Mucosa of gallbladder (tissue), 1 donor: ENCODE measurements at places on chromosomes 6 and 20.

GRCh38 chr6:98836962-98837944, 2.9 kb downstream of the POU3F2 start:
- DNase-seq: no peak

DNA sequence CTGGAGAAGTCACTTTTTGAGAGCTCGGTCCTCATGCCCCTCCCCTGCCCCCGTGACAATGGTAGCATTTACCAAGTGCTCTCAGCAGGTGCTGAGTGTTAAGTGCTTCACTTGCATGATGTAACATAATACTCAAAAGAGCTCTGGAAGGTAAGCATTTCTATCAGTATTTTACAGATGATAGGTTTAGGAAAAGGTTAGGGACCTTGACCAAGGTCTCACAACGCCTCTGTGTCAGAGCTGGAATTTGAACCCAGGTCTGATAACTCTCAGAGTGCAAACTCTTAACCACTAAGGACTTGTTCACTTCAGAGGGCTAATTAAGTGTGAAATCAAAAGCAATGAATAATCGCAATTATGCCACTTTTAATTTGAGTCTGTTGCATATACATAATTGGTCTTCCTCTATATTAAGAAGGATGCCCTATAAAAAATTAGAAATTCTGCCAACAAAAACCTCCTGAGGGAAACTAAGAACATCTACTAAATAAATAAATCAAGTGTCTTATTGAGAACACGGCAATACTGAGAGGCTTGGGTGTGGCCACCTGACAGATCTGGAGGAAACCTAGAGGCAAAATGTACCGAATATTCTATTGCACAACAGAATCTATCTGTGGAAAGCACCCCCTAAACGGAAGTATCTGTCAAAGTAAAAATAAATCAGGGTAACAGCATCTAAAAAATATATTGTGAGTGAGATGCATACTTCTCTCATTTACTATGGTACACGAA, 109.8 kb downstream of the BACH2 start:
- DNase-seq: no peak

DNA sequence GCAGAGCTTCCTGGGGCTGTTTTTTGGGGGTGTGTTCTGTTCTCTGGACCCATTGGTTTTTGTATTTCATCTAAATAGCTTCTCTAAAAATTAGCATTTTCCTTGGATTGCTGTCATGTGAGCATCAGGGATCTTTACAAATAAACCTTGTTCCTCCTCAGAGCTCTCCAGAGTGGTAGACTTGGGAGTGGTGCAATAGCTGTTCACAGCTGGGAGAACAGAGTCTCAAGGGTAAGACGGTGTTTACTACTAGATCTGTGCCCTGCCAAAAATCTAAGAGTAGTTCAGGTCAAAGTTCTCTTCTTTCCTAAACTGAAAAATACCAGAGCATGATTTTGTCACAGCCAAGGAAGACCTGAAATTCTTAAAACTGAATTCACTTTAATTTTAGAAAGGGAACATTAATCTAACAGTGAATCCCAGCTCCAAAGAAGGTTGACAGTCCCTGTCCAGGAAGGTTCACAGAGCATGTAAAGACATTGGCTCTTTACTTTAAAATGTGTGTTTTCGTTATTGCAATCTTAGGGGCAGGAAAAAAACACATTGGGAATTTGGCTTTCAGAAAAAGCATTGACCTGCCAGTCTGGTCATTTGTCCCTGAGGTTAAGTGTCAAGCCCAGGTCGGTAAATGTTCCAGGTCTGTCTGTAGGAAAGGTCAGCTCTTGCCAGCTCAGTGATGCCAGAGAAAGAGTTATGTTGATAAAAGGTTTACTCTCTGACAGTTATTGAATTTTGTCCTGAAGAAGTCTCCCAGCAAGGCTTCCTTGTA, 43.3 kb downstream of the VAPB start:
- no peak for DNase-seq

DNA sequence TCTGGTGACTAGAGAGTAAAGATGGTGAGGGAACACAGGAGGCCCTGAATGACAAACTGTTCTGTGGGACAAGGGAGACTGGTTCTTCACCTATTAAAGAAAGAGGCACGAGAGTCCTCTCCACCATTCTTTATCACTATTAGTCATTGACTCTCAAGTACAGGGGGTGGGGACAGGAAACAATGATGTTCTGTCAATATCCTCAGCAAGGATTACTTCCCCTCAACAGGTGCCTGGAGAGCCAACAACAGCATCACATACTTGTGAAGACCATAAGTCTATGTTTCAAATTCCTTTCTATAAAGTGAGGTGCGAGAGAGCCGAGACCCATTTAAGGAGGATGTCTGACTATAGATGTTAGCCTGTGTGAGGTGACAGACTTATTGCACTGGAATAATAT, 72.4 kb upstream of the TBC1D7 start:
- DNase-seq: no peak

- DNase-seq: no peak
These were observed 113.3 kb downstream of the JPH2 start for GRCh38 chr20:44073675-44074071.

DNA sequence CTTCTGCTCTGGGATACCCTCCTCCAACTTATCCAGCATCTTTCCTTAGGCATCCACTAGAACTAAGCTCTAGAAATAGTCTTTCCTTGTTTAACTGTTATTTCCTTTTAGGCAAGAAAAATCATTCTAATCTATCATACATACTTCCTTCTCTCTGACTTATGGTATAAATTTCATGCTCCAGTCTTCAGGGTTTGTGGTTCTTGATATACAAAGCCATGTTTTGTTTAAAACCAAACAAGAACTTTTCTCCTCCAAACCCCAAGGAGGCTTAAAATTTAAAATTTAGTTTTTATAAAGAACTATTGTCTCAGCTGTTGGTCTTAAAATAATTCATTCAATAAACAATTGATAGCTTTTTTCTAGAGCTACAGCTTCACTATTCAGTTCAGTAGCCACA, 77.2 kb downstream of the CD164 start:
- no peak for DNase-seq

DNA sequence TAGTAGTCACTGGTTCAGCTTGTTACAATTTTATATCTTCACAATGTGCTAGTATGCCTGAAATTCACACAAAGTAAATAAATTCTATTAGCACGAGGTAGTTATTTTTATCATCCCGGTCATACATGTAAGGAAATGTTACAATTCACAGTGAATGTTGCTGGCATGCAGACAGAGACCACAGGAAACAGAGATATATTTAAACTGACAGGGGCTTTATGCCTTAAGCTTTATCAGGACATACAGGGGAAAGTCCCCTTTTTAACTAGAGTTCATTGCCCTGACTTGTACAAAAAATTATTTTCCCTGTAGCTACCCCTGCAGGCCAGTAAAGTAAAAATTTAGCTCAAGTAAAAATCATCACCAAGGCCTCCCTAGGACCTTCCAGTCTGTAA, 712.0 kb upstream of the NRSN1 start:
- DNase-seq: no peak

GRCh38 chr6:336159-337114, 44.1 kb downstream of the DUSP22 start:
- DNase-seq: no peak

GRCh38 chr20:56409956-56410355, 2.1 kb upstream of the CASS4 start:
- no peak for DNase-seq

DNA sequence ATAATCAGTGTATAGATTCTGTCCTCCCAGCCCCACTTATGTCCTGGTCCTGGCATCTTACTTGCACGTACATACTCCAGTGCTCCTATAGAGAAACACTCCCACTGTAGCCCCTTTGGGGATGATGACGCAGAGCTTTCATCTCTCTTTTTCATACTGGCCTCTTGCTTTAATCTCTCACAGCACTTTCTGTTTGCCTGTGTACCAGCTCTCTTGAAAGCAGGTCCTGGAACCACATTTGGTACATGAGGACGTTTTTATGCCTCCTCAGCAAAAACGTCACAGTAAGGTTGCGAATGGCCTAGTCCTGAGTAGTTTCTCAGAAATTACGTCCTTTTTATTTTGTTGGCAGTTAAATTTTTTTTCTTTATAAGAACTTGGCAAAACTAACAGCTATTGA, 10.8 kb downstream of the L3MBTL3 start:
- no peak for DNase-seq

GRCh38 chr20:57465486-57465885, 59.5 kb downstream of the CTCFL start:
- no peak for DNase-seq

DNA sequence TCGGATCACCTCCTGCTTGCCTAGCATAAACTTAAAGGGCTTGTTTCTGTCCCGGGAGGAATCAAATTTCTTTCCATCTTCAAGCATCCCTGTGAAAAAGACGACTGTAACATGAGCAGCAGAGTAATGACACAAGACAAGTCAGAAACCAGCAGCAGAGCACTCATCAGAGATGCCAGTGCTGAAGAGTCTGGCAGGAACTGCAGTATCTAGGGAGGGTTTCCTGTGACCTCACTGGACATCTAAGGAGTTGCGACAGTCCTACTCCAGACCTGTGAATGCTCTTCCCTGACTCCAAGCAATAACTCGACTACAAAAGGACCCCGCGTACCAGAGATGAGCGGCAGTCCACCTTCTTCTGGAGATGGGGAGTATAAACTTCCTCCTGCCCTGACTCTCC, 17.3 kb downstream of the FKBP1A start:
- DNase-seq: no peak

GRCh38 chr6:113596387-113597230, 260.5 kb upstream of the MARCKS start:
- DNase-seq: no peak

DNA sequence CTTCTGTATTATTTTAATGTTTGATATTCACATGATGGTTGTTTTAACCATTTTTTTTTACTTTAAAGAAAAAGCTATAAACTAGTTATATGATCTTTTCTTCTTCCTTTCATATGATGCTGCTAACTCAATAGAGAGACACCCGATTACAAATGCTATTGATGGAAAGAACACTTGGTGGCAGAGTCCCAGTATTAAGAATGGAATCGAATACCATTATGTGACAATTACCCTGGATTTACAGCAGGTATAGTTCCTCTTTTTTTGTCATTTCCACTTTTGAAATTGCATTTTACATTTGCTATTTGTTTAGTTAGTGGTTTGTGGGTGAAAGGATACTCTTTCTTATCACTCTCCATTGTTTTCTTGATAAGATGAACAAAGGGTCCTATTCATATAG, 176.7 kb downstream of the LAMA2 start:
- DNase-seq: no peak

GRCh38 chr6:88825856-88826255, 137.6 kb downstream of the RNGTT start:
- DNase-seq: no peak

GRCh38 chr20:10376270-10377075, 57.5 kb downstream of the MKKS start:
- DNase-seq: no peak

- no peak for DNase-seq
These were observed 26.4 kb upstream of the PXDC1 start for GRCh38 chr6:3777730-3778461.
